HuH-7.5 (cell line): ENCODE measurements at places on chromosomes 7 and 10.

- DNase-seq: no peak
Observed at GRCh38 chr10:91287276-91287675, 66.8 kb downstream of the PCGF5 start.

- DNase-seq: no peak
Observed at GRCh38 chr7:157654350-157654749, 317.5 kb downstream of the DNAJB6 start.

GRCh38 chr7:32890010-32890792 is 1.4 kb downstream of the KBTBD2 start:
- DNase-seq: no peak

DNA sequence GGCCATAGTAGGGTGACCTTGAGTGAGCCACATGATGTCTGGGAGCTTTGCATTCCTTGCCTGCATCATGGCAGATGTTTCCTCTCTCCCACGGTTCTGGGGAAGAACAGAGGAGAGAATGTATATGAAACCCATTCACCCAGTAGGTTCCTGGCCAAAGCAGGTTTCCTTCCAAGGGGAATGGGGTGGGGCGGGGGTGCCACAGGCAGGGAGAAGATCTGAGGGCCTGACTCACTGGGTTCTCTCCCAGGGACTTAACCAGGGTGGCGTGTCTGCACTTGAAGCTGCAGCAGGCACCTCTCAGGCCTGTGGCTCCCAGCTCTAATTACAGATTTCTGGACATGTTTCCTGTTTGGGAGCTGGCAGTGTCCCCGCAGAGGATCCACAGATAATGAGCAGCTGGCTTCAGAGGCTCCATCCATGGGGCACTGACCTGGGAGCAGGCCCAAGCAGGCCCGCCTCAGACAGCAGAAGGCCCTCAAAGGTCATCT is 50.2 kb upstream of the ZMIZ1 start:
- no peak for DNase-seq

- DNase-seq: no peak
Observed at GRCh38 chr10:86946213-86947155, 10.9 kb downstream of the MMRN2 start.

DNA sequence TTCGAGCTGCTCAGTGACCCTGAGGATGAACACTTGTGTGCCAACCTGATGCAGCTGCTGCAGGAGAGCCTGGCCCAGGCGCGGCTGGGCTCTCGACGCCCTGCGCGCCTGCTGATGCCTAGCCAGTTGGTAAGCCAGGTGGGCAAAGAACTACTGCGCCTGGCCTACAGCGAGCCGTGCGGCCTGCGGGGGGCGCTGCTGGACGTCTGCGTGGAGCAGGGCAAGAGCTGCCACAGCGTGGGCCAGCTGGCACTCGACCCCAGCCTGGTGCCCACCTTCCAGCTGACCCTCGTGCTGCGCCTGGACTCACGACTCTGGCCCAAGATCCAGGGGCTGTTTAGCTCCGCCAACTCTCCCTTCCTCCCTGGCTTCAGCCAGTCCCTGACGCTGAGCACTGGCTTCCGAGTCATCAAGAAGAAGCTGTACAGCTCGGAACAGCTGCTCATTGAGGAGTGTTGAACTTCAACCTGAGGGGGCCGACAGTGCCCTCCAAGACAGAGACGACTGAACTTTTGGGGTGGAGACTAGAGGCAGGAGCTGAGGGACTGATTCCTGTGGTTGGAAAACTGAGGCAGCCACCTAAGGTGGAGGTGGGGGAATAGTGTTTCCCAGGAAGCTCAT is 1.1 kb downstream of the DDIT4 start:
- DNase-seq: no peak

DNA sequence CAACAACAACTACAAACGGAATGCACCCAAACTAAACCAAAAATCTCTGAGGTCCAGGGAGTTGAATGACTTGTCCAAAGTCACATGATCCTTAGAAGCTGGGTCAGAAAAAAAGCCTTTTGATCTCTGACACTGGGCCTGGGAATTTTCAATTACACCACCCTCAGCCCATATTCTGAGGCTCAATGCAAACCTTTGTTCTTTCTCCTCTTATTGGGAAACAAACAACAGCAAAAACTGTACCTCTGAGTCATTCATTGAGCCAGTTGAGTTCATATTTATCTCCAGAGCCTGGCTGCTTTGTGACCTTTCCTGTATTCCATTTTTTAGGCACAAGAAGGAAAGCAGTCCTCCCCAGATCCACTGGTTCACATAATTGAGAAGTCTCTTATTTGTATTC is 51.2 kb upstream of the SORCS1 start:
- DNase-seq: no peak

DNA sequence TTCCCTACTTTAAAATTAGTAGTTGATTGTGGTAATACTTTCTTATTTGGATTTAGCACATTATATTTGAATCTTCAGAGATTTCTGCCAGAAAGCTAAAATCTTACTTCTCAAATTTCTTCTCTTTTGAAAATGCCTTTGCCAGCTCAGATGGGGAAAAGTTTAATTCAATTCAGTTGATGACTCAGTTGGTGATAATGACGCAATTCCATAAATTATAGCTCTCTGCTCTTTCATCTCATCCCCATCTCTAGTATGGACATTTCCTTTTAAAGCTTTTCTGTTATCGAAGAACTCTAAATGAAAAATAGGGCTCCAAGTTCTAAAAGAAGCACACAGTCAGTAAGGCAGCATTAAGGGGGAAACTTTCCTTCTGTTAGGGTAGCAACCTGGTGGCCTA is 25.5 kb downstream of the RNLS start:
- DNase-seq: no peak

GRCh38 chr7:101125989-101126650 is 784 bp upstream of the SERPINE1 start:
- DNase-seq: no peak

- DNase-seq: no peak
Observed at GRCh38 chr7:102313997-102314780, 27.5 kb downstream of the SH2B2 start.

GRCh38 chr7:155355176-155355575 is 57.5 kb downstream of the INSIG1 start:
- no peak for DNase-seq

GRCh38 chr7:123580406-123581161 is 21.0 kb upstream of the ASB15 start:
- DNase-seq: no peak

DNA sequence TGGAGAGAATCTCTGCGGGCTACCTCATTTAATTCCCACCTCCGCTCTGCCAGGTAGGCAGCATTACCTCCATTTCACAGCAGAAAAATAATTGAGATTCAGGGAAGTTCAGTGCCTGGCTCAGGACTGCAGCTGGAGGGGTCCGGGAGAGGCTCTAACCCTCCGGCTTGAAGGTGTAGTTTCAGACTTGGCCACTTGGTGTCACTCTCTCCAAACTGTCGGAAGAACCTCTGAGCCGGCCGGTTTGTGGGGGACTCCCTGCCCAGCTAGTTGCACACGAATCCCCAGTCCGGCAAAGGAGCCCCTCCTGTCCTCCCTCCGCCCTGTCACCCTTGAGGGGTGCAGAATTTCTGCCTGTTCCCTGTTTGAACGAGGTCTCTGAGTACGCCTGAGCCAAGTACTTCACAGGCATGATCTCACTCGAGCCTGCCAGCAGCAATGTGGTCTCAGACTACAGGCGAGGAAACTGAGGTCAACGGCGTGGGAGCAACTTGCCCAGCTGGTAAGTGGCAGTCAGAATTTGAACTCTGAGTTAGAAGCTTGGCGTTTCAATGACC is 144.7 kb upstream of the ZNF716 start:
- no peak for DNase-seq

- no peak for DNase-seq
Observed at GRCh38 chr10:98376485-98376884, 38.5 kb downstream of the PYROXD2 start.

GRCh38 chr10:89652806-89653370 is 7.8 kb upstream of the PANK1 start:
- DNase-seq: no peak

GRCh38 chr10:68756766-68757165 is 35.7 kb downstream of the CCAR1 start:
- DNase-seq: no peak

- no peak for DNase-seq
Observed at GRCh38 chr10:59595593-59595992, 114.1 kb downstream of the SLC16A9 start.

DNA sequence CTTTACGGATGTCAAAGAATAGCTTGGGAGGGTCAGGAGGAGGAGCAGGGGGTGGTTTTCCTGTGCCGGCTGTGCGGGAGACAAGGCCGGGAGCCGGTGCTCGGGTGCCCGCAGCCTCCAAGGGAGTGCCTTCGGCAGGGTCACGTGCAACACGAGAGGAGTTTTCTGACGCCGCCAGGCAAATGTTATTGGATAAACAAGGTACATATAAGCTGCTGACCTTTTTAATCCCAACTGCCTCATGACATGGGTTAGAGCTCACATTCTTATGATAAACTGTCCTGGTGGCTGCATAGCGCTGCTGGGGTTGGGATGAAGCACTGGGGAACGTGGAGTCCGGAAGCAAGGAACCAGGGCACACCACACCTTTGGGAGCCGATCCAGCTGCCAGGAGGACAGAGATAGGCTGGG is 124.8 kb upstream of the PDLIM1 start:
- no peak for DNase-seq

DNA sequence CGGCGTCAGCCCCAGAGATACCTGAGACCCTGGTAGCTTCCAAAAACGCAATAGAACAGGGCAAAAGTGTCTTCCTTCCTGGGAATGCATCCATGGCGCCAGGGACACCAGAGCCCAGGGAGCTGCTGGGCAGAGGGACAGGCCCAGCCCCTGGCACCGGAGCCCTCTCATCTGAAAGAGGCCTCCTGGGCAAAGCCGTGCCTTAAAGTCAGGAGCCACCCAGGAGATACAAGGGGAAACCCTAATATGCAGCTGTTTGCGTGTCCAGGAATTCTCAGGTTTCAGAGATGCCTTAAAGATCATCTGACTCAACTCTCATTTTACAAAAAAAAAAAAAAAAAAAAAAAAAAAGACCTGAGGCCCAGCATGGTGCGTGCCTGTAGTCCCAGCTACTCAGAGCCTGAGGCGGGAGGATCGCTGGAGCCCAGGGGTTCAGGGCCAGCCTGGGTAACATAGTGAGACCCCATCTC is 28.0 kb downstream of the NUDT1 start:
- DNase-seq: no peak

DNA sequence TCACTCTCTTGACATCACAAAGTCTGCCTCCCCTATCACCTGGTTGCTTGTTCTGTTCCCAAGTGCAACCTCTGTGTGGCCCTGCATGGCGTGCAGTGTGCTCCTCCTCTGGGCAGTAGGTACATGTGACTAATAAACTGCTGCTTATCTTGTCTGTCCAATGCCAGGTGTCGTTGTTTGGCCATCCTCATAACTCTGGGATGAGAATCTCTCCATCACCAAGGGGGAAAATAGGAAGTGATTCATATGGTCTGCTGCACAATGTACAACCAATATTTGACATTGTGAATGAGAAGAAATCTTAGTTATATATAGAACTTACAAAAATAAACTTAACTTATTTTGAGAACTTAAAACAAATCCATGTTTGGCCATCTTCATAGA is 135.2 kb downstream of the INHBA start:
- DNase-seq: no peak

DNA sequence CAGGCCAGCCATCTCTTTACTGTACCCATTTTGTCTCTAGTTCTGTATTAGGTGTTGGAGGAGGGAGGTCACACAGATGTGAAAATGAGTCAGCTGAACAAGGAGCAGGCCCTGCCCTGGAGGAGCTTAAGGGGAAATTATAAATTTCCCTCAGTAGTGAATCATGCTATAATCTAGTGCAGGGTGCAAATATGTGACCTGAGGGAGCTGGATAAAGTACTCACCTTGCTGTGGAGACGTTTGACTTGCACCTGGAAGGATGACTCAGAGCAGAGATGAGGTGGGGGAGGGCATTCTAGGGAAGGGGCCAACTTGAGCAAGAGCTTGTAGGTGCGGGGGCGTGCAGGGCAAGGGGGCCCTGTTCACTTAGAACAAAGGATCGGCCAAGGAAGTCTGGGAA is 610.6 kb downstream of the SDK1 start:
- DNase-seq: no peak

- DNase-seq: no peak
Observed at GRCh38 chr7:15012135-15012534, 109.6 kb upstream of the DGKB start.

DNA sequence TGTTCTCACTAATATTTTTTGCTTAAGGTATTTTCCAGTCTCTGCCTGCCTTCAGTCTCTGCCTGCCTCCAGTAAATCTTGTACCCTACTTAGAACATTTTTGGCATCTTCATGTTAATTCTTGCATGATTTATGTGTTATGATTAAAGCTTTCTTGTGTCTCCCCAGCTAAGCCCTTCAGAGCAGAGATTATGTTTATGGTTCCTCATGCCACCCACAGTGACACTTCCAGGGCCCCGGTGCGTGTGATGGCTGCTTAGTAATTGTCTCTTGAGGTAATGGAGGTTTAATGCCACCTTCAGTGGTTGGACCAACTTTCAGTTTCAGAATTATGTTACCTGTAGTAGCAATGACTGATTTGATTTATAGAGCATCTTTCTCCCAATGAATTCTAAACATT is 70.6 kb upstream of the MET start:
- no peak for DNase-seq

- no peak for DNase-seq
Observed at GRCh38 chr10:7484456-7485243, 73.8 kb upstream of the SFMBT2 start.

GRCh38 chr7:75914169-75914654 is 743 bp upstream of the POR start:
- DNase-seq: no peak

DNA sequence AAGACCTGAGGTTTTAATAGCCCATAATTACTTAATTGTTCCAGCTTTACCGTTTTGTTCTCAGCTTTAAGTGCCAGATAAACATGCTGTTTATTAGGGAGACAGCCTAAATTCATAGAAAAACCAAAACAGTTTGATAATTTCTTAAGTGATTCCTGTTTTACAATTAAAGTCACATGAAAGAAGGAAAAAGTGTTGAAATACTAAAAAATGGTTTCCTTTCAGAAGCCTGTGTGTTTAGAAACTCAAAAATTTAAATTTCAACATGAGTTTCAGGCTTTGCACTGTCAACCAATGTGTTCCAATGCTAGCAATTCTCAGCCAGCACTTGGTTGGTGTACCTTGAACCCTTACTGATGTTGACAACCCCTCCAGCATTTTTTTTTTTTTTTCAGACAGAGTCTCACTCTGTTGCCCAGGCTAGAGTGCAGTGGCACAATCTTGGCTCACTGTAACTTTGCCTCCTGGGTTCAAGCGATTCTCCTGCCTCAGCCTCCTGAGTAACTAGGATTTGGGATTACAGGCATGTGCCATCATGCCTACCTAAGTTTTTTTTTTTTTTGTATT is 135.3 kb downstream of the ICA1 start:
- DNase-seq: peak; percentile 48

GRCh38 chr7:8117195-8117594 is 144.8 kb downstream of the ICA1 start:
- no peak for DNase-seq

GRCh38 chr7:156747718-156748117 is 107.1 kb downstream of the RNF32 start:
- DNase-seq: peak; percentile 14

DNA sequence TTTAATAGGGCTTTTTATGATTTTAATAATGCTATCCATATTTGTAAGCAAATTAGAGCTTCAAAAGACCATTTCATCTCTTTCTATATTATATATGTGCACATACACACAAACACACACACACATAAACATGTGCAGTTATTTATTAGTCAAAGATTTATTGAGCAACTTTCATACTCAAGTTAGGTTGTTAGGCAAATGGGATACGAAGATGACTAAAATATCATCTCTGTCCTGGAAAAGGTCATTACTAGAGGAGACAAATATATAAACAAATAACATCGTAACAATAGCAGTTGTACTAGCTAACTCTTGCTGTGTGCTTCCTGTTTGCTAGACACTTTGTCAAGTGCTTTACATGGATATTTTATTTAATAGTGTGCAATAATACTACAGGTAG is 307.9 kb downstream of the SNX13 start:
- no peak for DNase-seq
